ENCODE measurements at places on chromosomes 3 and 15.

DNA sequence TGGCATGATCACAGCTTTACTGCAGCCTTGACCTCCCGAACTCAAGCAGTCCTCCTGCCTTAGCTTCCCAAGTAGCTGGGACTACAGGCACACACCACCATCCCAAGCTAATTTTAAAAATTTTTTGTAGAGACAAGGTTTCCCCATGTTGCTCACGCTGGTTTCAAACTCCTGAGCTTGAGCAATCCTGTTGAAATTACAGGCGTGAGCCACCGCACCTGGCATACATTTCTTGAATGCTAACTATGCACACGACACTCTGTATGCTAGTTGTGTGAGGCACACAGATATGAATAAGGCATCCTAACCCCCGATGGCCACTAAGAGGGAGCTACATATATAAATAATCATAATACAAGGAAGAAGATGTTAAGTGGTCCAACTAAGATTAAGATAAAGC lies 64.9 kb downstream of the CDC25A start:
- DNase-seq = no peak

DNA sequence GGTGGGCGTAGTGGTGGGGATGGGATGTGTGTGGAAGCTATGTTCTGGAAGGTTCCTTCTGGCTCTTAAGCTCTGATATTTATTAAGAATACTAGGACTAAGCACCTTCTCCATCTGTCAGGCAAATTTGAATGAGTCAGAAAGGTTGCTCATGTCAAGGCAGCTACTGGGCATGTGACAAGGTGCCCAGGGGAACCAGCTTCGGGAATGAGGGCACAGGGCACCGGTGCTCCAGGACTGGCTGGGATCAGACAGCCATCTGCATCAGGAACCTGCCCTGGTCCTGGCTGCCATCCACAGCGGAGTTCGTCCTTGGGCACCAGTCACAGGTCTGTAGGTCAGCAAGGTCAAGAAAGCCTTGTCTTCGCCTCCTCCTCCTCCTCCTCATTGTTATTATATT lies 32.5 kb downstream of the CA12 start:
- no peak for DNase-seq

DNA sequence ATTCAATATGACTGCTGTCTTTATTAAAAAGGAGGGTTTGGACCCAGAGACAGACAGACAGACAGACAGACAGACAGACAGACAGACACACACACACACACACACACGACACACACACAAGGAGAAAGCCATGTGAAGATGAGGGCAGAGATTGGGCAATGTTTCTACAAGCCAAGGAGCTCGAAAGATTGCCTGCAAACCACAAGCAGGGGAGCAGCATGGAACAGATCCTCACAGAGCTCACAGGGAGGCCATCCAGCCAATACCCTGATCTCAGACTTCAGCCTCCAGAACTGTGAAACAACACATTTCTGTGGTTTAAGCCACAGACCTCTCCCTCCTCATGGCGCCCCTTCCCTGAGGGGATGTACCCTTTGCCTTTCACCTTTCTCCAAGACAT lies 35.8 kb upstream of the ABHD2 start:
- DNase-seq = no peak

- DNase-seq = no peak
Measured at GRCh38 chr3:72034986-72035385, 250.0 kb upstream of the PROK2 start.

DNA sequence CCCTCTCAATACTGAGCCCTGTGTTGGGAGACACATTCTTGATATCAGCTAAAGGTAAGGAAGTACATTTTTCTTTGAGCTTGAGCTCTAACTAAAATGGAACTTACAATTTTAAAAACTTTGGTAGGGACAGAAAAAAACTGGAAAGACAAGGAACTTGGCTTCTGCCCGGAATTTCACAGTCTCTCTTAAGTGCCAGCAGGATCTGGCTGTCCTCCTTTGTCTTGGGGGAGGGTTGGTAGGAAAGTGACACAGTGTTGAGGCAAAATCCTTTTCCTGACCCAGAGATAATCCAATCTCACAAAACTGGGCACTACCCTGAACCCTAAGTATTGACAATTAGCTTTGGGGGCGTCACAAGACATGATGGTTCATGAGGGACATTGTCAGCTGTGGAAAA lies 45.3 kb downstream of the ZPLD1 start:
- DNase-seq = no peak

DNA sequence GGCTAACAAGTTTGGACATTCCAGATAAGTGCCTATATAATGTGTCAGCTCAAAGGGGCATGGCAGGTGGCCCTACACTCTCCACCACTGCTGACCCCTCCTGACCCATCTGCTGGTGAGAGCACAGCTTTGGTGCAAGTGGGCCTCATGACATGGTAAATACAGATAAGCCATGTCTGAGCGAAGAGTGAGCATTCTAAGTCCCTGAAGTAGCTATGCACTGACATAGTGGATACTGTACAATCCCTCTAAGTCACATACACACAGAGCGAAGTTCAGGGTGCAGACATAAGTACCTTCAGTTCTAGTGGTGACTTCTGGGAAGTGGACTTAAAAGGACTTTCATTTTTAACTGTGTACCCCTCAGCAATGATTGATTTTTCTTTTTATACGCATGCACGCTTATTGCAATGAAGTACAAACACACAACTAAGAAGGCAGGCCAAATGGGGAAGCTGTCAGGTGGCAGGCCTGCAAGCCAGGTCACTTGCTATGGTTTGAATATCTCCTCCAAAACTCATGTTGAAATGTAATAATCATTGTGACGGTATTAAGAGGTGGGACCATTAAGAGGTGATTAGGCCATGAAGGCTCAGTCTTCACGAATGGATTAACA lies 41.5 kb downstream of the TBC1D2B start:
- DNase-seq = no peak

GRCh38 chr3:4897765-4898453 lies 81.3 kb upstream of the BHLHE40 start:
- DNase-seq = no peak

DNA sequence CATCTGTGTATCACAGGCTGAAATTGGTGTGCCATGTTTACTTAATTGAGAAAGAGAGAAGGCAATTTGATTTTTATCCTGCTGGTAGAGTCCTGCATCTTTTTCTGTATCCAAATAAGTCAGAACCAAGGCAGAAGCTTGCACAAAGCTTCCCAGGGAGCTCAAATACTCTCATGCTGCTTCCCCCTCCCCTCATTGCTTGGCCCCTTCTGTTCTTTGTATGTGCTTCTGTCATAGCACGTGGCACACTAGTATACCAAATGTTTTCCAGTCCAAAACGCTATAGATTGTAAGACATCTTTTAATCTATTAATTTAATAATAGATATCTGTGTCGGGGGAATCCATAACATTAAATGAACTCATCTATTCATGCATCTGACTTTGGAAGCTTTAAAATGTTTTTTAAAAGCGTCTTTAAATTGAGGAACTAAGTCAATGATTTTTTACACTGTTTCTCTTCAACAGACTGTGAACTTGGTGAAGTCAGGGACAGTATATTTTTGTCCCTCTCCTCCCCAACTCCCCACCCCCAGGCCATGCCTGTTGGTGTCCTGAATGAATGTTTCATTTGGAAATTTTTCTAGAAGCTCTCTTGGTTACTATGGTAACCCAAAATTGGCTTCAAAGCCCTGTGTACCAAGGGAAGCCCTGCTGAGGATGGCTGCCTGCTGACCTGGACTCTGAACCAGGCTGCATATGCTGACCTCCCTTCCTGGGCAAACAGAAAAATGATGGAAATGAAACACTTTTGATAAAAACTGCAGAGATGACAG lies 26.2 kb upstream of the SLC35G2 start:
- no peak for DNase-seq

DNA sequence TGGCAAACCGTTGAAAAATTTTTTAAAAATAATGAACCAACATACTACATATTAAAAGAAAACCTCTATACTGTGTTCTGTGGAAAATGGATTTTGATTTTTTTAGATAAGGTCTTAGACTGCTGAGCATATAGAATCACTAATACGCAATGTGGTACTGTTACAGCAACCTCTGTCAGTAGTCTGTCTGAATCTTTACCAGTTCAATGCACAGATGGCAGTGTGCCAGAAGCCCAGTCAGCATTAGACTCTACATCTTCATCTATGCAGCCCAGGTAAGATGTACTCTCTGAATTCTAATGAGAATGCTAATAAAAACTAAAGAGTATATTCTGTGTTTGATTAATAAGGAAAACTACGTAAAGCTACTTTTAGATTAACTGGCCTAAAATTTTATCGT lies 31.3 kb upstream of the FAH start:
- DNase-seq = no peak

DNA sequence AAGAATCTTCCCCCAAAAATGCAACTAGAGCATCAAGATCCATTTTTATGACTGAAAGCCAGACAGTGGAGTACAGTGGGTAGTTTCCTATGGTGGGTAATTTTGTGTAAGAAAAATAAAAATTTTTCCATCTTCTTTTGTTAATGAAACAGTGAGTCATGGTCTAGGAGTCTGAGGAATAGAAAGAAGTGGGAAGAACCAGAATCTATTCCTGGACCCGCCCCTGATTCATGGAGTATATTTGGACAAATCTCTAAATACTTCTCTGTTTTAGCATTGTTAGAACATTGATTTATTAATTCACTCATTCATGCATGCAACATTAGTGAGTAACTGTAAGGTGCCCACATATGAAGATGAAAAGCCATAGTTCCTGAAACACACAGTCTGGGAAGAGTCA lies 304.5 kb upstream of the GPR149 start:
- DNase-seq = no peak

DNA sequence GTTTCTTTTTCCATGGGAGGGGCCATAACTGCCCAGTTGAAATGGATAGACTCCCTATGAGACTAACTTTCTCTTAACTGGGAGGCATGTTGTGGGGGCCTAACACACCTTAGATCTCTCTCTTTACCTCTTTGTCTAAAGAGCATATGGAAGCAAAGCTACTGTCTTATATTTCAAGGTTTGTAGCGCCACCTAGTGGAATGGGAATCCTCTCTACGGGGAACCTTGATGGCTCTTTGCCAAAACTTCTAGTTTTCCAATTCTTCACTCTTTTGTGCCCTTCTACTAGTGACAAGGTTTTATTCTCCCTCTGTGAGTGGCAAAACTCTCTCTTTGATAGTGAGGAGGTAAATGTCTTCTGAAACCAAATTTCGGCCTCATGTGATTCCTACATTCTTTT lies 1030.4 kb upstream of the CADM2 start:
- no peak for DNase-seq

DNA sequence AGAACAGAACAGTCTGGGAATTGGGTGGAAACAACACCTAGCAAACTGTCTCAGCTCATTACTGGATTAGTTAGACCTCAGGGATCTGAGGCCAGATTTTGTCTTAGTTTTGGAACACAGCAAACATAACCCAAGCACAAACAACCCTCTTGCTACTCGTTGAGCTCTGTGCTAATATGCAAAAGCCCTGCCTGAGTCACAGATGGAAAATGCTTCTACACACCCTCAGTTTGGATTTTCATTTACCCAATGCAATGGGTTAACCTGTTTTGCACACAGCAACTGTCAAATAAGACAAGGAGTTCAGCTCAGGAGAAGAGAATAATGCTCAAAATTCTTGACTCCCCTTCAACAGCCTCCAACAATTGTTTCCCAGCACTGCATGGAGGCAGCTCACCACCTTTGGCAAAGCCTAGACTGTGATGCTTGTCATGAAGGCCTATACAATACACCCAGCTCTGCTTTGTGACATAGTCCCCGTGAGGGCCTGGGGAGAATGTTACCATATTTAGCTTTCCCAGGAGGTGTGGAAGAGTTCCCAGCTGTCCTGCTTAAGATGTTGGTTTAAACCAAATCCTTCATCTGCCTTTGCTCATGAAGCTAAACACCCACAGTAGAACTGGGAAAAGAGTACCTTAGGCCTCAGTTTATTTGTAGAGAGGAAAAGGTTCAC lies 68.9 kb upstream of the MNS1 start:
- no peak for DNase-seq

DNA sequence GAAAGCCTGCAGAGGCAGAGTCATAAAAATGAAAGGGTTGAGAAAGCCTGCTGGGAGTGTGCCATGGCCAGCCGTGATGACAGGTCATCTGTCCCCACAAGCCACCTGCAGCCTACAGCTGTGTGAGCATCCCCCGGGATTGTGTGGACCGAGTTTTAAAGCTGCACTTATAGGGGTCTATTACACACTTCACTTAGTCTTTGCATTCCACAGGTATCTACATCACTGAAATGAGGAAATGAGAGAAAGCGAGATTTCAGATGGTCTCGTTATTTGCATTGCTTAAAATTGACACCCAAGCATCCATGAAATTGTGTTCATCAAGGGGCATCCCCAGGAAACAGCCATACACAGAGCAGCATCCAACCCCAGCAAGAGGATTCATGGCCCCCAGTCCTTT lies 137.6 kb upstream of the TRIM42 start:
- DNase-seq = no peak

GRCh38 chr3:128262457-128262856 lies 109.2 kb downstream of the EEFSEC start:
- DNase-seq = no peak

DNA sequence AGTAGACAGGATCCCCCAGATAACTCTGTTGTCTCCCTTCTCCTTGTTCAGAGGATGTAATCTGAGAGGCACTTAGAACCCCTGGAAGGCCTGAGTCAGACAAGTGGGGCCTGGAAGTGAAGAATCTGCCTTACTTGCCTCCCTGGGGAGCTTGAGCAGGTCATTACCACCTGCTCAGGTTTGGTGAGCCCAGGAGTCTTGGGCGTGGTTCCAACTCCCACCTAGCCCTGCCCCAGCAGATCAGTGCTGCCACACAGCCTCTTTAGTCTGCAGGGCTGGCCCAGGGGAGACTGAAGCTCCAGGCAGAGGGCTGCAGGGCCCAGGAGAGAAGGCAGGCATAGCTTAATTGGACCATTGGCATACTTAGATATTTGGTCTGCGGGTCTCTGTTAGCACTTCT lies 230.0 kb downstream of the ERC2 start:
- DNase-seq = no peak

DNA sequence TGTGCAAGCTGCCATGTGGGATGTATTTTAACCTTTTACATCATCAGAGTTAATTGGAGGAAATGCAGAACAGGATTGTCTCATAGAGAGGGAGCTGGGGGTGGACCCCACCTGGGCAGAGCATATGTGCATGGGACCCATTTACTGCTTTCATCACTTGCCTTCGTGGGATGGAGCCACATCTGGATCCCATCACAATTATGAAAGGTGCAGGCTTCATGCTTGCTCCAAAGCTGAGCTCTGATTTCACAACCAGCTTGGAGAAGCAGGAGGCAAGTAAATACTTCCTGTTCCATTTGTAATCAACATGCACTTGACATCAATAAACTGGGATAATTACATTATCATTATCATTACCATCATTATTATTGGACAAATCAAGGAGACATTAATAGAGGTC lies 161.9 kb downstream of the ALDH1A2 start:
- DNase-seq = no peak

- DNase-seq = no peak
Measured at GRCh38 chr3:101036676-101037075, 43.5 kb upstream of the ABI3BP start.

DNA sequence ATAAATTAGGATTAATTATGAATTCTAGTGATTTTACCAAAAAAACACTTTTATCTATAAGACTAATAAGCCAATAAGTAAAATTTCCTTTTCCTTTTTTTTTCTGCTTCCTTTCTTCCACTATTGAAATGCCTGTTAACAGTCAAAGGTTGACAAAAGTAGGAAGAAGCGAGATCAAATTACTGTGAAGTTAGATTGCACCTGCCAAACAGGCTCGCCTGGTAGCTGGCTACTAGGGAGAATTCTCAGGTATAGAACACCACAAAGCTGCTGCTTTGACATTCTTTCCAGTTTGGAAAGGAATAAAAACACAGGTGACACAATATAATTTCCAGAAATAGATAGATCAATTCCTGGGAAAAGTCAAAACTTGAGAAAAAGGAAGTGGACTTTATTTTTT lies 749.0 kb downstream of the NSUN3 start:
- no peak for DNase-seq
